Progenitor cell of endocrine pancreas (in vitro differentiated cells): ENCODE measurements at places on chromosomes 13 and 19. TPM values are rescaled to one million over a fixed set of nuclear protein-coding genes. Genes with fewer than 3 reads are reported as not detected.

SBK3 gene
- 0.64 TPM in 1 of 2 replicates, not detected in the other for total RNA-seq

ZNF180 gene
- 17.9 and 19.6 TPM in 2 replicates for total RNA-seq

FCAR gene
- total RNA-seq, result not detected in 2 replicates

CDC42EP5 gene
- 1.6 and 2.1 TPM in 2 replicates for total RNA-seq

CYSLTR2 gene
- 0.17 and 0.47 TPM in 2 replicates for total RNA-seq

FCER2 gene
- total RNA-seq, result not detected in 2 replicates

DNA sequence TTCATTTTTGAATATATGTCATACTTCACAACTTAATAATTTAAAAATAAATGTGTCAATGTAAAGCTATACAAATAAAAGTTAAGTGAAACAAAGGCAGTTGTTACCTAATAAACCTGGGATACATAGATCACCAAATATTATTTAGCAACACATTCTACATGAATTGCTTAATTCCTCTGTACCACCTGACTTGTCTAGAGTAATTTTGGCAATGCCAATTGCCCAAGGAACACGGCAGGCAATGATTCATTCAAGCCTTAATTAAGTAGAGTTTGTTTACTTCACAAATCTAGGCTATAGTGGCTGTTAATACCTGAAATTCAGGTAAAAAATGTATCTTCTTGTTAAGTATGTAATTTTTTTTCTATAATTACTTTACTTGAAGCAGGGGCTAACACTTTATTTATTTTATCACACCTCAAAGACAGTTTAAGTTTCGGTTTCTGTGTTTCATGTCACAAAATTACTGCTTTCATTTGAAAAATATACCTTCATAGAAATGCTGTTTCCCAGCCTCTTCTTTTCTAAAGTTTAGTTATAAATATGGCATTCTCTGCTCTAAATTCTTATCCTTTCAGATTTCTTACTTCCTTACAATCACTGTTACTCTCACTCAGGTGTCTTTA, 705.7 kb downstream of the SLITRK5 start:
- H3K4me1 ChIP-seq, result no peaks in the 10 kb centered on the region
- no peak for DNase-seq
- H3K4me3 ChIP-seq, result no peak overlapping the region

GRCh38 chr13:37138926-37139325, 33.5 kb upstream of the CSNK1A1L start:
- no peaks in the 10 kb centered on the region for H3K27me3 ChIP-seq
- H3K27ac ChIP-seq, result no peak overlapping the region
- no peaks in the 10 kb centered on the region for H3K36me3 ChIP-seq
- no peak for DNase-seq
- H3K4me3 ChIP-seq, result no peak overlapping the region

GRCh38 chr13:75544681-75545330, 4.8 kb upstream of the UCHL3 start:
- H3K27ac ChIP-seq, result no peak overlapping the region
- H3K4me3 ChIP-seq, result no peak overlapping the region
- no peaks in the 10 kb centered on the region for H3K27me3 ChIP-seq
- H3K36me3 ChIP-seq, result no peaks in the 10 kb centered on the region
- DNase-seq, result no peak
- peaks cover 4% of the 10 kb centered on the region for H3K4me1 ChIP-seq

- peaks cover 31% of the 10 kb centered on the region for H3K27me3 ChIP-seq
- H3K4me1 ChIP-seq, result peaks cover 7% of the 10 kb centered on the region
- H3K36me3 ChIP-seq, result no peaks in the 10 kb centered on the region
- H3K27ac ChIP-seq, result peak overlapping the region; percentile 85
- H3K4me3 ChIP-seq, result peak overlapping the region; percentile 80
Measured at GRCh38 chr19:46426506-46427162, 2.1 kb downstream of the PNMA8C start.

DNA sequence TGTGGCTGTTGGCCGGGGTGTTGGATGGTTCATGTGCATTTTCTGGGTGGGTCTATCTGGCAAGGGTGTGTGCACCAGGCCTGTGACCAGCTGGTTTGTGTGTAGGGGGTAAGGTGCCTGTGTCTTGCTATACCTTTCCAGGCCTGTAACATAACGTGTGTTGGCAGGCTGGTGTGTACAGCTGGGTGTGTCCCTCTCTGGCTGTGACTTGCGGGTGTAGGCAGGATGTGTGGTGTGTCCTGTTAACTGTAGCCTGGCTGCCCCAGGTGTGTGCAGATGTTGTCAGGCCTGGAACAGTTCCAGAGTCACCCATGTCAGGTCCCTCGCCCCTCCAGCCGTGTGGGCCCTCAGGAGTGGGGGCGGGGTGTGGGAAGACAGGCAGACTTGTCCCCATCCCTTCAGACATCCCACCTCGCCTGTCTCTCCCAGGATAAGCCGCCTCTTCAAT, 9.8 kb downstream of the KCTD15 start:
- H3K4me1 ChIP-seq, result no peaks in the 10 kb centered on the region
- H3K27ac ChIP-seq, result no peak overlapping the region
- H3K36me3 ChIP-seq, result peaks cover 16% of the 10 kb centered on the region
- DNase-seq, result no peak
- no peaks in the 10 kb centered on the region for H3K27me3 ChIP-seq

GRCh38 chr19:55259540-55260210, 858 bp upstream of the PPP6R1 start:
- peak overlapping the region; percentile 97 for H3K27ac ChIP-seq
- H3K4me3 ChIP-seq, result peak overlapping the region; percentile 78
- no peaks in the 10 kb centered on the region for H3K27me3 ChIP-seq
- peaks cover 3% of the 10 kb centered on the region for H3K36me3 ChIP-seq
- DNase-seq, result no peak

DNA sequence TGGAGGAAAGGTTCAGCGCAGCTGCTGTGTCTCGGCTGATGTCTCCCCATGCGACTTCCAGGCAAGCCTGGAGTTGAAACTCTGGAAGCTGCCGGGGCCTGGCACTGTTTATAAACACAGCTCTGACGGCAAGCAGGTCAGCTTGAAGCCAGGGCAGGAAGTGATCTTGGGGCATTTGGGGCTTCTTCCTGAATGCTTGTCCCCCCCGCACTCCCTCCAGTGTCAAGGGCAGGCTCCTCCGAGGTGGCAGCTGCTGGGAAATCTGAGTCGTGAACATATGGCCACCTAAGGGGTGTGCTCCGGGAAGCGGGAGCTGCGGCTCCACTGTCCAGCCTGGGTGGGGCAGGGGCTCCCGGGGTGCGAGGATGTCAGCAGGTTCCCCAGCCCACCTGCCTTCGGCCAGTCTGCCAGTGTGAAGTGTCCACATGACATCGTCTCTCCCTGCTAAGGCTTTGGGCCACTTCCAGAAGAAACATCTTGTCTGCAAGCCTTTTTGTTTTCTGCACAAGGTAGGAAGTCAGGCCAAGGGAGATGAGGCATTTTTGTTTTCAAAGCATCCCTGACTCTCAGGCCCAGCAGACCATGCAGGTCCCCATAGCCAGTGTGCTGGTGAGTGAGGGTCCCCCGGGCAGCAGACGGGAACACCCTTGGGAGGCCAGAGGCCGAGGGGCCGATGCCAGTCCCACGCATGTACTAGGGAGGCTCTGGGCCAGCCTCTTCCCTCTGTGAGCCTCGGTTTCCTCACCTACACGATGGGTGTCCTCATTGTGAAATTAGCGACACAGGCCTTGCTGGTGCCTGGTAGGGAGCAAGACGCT, 2.7 kb downstream of the PIAS4 start:
- peaks cover 23% of the 10 kb centered on the region for H3K4me1 ChIP-seq
- H3K36me3 ChIP-seq, result peaks cover 4% of the 10 kb centered on the region
- H3K27me3 ChIP-seq, result no peaks in the 10 kb centered on the region
- no peak overlapping the region for H3K27ac ChIP-seq
- DNase-seq, result no peak

- H3K27ac ChIP-seq, result peak overlapping the region; percentile 69
- H3K4me1 ChIP-seq, result peaks cover 16% of the 10 kb centered on the region
- peaks cover 7% of the 10 kb centered on the region for H3K36me3 ChIP-seq
- peak; percentile 29 for DNase-seq
- H3K4me3 ChIP-seq, result no peak overlapping the region
Measured at GRCh38 chr13:80945328-80945727, 604.4 kb upstream of the SPRY2 start.

DNA sequence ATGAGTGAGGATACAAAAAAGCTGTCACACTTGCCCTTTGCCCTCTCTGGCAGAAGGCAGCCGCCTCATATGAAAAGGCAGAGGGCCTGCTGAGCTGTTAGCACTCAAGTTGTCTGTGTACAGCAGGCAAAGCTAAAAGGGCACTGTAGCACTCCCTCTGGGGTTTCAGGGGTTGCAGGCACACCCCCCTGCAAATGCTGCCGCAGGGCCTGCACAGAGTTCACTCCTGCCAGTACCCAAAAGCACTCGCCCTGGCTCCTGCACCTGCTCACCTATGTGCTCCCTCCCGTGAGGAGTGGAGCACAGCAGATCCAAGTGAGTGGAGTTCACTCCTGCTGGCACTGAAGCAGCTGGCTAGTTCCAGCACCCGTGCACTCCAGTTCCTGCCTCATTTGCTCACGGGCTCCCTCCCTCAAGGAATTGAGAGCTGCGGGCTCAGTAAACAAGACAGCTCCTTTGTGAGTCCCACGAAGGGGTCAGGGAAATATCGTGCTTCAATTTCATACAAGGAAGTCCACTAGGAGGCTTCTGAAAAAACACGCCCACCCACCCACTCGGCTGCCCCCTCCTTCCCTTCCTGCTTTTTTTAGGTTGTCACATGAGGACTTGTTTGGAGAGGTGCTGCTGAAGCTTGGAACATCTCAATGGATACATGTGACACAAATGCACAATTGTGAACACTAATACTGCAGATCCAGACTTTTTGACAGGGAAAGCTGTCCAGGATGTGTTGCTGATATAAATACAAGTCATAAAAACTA, 9.9 kb upstream of the RCBTB2 start:
- H3K4me1 ChIP-seq, result peaks cover 6% of the 10 kb centered on the region
- H3K4me3 ChIP-seq, result no peak overlapping the region
- no peak for DNase-seq
- no peak overlapping the region for H3K27ac ChIP-seq
- H3K36me3 ChIP-seq, result no peaks in the 10 kb centered on the region

DNA sequence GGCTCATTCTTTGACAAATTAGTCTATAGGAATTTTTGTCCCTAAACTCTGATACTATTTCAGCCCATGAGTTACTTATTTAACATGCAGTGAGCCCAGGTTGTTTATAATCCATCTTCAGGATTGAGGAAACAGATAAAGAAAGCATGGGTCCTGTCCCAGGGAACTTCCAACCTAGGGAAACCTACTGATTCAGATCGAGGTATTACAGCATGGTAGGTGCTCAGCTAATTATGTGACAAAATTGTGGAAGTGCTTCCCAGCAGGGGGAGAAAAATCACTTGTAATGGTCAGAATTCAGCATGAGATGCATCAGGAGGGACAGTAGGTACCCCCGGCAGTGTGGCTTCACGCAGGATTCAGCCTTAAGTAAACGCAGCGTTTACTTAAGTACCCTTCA, 171.3 kb downstream of the NUFIP1 start:
- no peaks in the 10 kb centered on the region for H3K27me3 ChIP-seq
- no peaks in the 10 kb centered on the region for H3K36me3 ChIP-seq
- no peak for DNase-seq
- H3K4me3 ChIP-seq, result no peak overlapping the region

GRCh38 chr19:18502638-18503294, 19.1 kb downstream of the ELL start:
- no peaks in the 10 kb centered on the region for H3K27me3 ChIP-seq
- DNase-seq, result no peak
- H3K4me1 ChIP-seq, result peaks cover 30% of the 10 kb centered on the region
- no peaks in the 10 kb centered on the region for H3K36me3 ChIP-seq
- H3K4me3 ChIP-seq, result no peak overlapping the region

DNA sequence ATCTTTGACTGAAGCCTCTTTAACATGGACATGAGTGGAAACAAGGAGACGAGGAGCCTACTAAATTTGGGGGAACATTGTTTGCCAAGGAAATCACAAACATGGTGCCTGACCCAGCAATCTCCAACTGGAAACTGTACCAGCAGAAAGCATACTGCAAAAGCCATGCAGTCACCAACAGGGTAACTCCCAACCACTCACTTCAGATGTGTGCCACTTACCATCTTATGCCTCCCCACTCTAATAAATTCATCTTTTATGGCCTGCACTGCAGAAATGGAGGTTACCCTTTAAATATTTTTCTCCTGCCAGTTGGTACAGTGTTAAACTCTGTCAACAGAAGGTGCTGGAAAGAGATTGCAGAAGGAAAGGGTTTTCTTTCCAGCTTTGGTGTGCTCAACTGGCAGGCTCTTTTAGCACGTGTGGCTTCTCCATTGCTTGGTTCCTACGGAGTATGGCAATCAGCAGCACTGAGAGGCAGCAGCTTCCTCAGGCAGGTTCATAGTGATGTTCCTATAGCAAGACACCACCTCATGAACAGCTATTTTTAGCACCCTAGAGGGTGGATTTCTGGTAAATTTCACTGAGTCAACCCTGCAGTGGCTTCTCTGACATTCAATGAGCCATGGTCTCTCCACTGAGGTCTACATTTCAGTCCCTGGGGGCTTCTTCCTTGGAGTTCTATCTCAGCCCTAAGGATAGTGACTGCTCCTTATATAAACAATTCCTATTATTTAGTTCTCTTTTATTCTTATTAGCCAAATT, 21.4 kb downstream of the MIR17HG start:
- H3K27me3 ChIP-seq, result no peaks in the 10 kb centered on the region
- no peak overlapping the region for H3K27ac ChIP-seq
- no peak overlapping the region for H3K4me3 ChIP-seq

DNA sequence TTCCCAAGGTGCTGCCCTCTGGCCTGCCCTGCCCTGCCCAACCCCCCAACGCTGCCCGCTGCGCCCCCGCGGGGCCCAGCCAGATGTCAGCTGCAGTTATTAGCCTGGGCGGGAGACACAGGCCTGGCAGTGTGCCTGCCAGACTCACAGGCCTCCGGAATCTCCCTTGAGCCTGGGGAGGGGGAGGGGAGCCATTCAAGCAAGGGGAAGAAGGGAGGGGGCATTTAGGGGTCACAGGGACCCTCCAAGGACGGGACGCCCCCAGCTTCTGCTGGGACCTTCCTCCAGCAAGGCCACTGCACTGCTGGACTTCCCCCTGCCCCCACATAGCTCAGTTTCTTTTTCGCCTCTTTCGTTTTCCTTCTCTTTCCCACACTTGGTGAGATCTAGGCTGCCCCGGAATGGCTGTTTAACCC, 2.6 kb upstream of the JUNB start:
- DNase-seq, result no peak
- no peak overlapping the region for H3K4me3 ChIP-seq
- peaks cover 15% of the 10 kb centered on the region for H3K27me3 ChIP-seq
- peak overlapping the region; percentile 72 for H3K27ac ChIP-seq
- H3K4me1 ChIP-seq, result peaks cover 16% of the 10 kb centered on the region
- H3K36me3 ChIP-seq, result no peaks in the 10 kb centered on the region

- no peak for DNase-seq
- H3K36me3 ChIP-seq, result no peaks in the 10 kb centered on the region
- H3K27ac ChIP-seq, result no peak overlapping the region
- no peaks in the 10 kb centered on the region for H3K4me1 ChIP-seq
Measured at GRCh38 chr19:50190439-50190891, 13.0 kb upstream of the MYH14 start.

GRCh38 chr13:45178349-45179162, 22.3 kb downstream of the KCTD4 start:
- no peak for DNase-seq
- H3K27ac ChIP-seq, result no peak overlapping the region
- peaks cover 4% of the 10 kb centered on the region for H3K4me1 ChIP-seq
- H3K27me3 ChIP-seq, result no peaks in the 10 kb centered on the region
- H3K4me3 ChIP-seq, result no peak overlapping the region

- peak overlapping the region; percentile 26 for H3K27ac ChIP-seq
- DNase-seq, result no peak
- H3K4me3 ChIP-seq, result no peak overlapping the region
- peaks cover 4% of the 10 kb centered on the region for H3K36me3 ChIP-seq
Measured at GRCh38 chr19:17113127-17113785, 37.7 kb downstream of the MYO9B start.
